Fibroblast of skin of abdomen (primary cell): ENCODE measurements at places on chromosomes 12 and 14.

GRCh38 chr12:80776706-80777105 lies 60.0 kb downstream of the MYF5 start:
- no peak for DNase-seq

- no peak for DNase-seq
Observed at GRCh38 chr12:70149013-70149412, 94.2 kb upstream of the CNOT2 start.

GRCh38 chr12:63924781-63925180 lies 80.3 kb downstream of the SRGAP1 start:
- no peak for DNase-seq

GRCh38 chr14:66120402-66120801 lies 365.8 kb upstream of the CCDC196 start:
- DNase-seq = no peak

DNA sequence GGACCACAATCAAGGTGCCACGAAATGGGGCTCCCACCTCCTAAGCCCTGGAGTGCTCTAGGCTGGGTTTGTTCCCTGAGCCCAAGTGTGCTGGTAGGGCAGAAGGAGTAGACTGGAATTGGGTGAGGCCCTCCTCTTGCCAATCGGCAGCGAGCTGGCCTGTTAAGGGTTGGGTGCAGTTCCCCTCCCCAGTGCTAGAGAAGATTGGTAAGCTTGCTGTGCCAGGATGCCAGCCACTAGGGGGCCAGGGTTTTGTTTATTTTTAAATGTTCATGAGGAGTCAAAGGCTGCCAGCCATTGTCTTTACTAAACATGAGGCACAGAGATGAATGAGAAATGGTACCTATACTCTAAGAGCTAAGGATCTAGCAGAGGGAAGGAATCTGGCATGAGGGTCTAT lies 79.7 kb downstream of the SPTB start:
- DNase-seq = peak; percentile 35

GRCh38 chr14:73026243-73026844 lies 562 bp downstream of the ZFYVE1 start:
- DNase-seq = no peak

- DNase-seq = peak; percentile 43
Observed at GRCh38 chr12:25926536-25926935, 31.9 kb upstream of the RASSF8 start.

- peak; percentile 33 for DNase-seq
Observed at GRCh38 chr12:85632390-85632789, 203.8 kb downstream of the RASSF9 start.

- DNase-seq = no peak
Observed at GRCh38 chr12:40031965-40032364, 73.9 kb downstream of the SLC2A13 start.

GRCh38 chr14:56198438-56198837 lies 80.2 kb downstream of the PELI2 start:
- DNase-seq = no peak

DNA sequence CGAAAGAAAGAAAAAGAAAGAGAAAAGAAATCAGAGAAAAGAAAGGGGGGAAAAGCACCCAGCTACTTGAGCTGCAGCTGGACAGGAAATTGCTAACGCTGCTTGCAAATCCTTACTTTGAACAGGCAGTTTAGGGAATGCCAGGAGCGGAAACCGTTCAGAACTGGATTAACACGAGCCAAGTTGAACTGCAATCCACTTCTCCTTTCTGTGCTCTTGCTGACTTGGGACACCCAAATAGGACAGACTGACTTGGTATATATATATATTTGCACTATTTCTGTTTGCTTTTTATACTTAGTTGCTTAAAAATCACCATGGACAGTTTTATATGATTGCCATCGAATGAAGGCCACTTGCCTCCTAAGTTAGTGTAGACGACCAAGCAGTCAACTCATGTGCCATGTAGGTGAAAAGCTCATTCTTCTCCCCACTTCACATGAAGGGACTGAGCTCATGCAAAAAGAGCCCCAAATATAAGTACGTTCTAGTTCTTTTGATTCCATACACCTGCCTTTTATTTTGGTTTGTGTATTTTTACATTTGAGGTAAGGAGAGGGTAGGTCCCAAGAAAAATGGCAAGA lies 5.5 kb downstream of the DUSP6 start:
- DNase-seq = peak; percentile 47

- peak; percentile 66 for DNase-seq
Observed at GRCh38 chr12:53543539-53543938, 36.3 kb upstream of the NPFF start.

DNA sequence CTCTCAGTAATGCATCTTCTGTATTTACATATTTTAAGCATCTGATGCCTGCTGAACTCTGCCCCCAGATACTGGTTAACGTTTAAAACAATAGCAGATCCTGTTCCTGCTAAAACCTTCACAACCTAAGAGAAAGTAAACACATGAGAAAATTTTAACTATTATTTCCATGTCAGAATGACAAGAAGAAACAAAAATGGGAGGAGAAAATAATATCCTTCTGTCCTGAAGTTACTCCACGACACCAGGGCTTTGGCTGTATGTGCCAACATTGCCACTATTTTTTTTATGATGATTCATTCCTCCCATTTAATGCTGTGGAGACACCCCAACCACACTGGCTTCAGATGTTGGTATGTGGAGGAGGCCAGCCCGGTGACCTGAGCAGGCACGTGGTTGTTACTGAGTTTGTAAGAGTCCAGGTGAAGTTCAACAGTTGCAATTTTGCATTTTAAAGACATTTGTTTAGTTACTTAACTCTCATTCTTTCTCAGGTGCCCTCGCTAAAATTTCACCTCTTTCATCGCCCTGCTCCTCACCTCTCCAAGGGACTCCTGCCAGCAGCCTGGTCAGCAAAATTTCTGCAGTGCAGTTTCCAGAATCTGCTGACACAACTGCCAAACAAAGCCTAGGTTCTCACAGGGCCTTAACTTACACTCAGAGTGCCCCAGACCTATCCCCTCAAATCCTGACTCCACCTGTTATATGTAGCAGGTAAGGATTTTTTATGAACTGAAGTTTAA lies 65.5 kb upstream of the SLCO1C1 start:
- DNase-seq = peak; percentile 30

DNA sequence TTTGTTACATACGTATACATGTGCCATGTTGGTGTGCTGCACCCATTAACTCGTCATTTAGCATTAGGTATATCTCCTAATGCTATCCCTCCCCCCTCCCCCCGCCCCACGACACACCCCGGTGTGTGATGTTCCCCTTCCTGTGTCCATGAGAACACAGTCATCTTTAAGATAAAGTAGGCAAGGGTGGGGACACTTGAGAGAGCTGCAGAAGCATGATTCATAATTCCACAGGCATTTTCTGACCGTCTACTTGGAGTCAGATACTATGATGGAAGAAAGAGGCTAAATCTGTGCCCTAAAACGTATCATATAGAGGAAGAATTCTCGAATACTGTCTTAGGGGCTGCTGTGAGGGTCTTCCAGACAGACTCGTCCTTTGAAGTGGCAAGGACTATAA lies 145.9 kb upstream of the VASH1 start:
- no peak for DNase-seq

GRCh38 chr12:76726626-76727025 lies 37.3 kb upstream of the ZDHHC17 start:
- no peak for DNase-seq

DNA sequence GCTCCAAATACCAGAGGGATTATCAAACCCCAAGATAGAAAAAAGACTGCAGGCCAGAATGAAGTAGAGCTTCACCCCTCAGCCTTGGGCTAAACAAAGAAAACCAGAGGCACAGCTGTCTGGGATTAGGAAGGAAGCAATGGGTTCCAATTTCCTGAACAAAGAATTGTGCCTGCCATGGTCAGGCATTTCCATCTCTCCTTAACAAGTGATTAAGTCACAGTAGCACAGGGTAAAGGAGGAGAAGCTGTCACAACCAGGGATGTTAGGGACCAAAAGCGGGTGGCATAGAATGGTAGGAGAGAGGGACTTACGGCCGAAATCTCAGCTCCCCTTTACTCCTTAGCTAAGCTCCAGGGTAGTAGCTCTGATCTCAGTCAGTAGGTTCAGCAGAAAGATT lies 33.9 kb downstream of the SPTLC2 start:
- no peak for DNase-seq

GRCh38 chr12:96223411-96224218 lies 29.4 kb downstream of the ELK3 start:
- no peak for DNase-seq

DNA sequence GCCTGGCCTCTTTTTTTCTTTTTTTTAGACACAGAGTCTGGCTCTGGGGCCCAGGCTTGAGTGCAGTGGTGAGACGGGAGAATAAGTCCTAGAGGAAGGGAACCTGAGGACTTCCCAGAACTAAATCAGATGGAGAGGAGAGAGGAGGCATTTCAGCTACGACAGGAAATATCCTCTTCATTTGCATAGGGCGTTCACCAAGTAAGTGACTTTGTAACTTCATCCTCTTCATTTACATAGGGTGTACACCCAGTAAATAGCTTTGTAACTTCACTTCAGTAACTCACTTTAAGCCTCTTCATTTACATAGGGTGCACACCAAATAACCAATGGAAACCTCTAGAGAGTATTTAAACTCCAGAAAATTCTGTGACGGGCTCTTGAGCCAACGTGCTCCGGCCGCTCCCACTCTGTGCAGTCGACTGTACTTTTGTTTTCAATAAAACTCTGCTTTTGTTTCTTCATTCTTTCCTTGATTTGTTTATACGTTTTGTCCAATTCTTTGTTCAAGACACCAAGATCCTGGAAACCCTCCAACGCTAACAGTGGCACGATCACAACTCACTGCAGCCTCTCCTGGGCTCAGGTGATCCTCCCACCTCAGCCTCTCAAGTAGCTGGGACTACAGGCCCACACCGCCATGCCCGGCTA lies 21.4 kb upstream of the ANKRD9 start:
- no peak for DNase-seq

GRCh38 chr14:75591331-75591946 lies 13.0 kb downstream of the FLVCR2 start:
- no peak for DNase-seq

DNA sequence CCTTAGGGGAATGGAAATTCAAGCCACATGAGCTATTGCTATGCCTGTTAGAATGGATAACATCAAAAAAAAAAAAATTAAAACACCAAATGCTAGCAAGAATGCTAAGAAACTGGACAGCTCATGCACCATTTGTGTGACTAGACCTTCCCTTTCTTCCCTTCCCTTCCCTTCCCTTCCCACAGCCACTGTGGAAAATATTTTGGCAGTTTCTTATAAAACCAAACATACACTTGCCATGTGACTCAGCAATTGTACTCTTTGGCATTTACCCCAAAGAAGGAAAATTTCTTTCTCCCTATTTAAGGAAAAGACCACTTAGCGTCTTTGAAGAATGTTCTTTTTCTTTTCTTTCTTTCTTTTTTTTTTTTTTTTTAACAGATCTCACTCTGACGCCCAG lies 49.1 kb upstream of the FKBP4 start:
- peak; percentile 4 for DNase-seq

DNA sequence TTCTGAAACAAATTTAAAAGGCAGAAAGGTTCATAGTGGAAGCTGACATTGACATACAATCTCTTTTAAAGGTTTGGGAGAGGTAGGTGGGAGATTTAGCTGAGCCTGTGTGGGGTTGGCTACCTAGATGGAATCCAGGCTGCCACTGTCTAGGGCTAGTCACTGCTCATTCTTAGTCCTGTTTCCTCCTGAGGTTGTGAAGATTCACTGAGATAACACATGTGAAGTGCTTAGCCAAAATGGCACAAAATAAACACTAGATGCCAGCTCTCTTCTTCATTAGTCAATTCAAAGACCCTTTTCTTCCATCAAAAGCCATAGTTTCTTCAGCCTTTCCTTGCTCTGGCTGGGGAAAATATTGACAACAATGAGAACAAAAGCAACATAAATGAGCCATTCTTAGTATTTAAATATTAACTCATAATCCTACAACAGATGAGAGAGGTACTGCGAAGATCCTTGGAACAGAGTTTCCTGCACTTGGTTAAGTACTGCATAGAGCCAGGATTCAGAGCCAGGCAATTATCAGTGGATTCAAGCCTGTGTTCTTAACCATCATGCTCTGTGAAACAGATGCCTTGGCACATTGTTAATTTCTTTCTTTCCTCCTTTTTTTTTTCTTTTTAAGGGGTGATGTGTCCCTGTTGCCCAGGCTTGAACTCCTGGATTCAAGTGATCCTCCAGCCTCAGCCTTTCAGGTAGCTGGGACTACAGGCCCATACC lies 3.5 kb downstream of the MYF6 start:
- no peak for DNase-seq

- no peak for DNase-seq
Observed at GRCh38 chr12:110084314-110085015, 36.1 kb upstream of the C12orf76 start.

GRCh38 chr14:24243336-24243836 lies 963 bp upstream of the TINF2 start:
- DNase-seq = peak; percentile 30
